M059J (cell line): ENCODE measurements at places on chromosomes 11 and 22. TPM values are rescaled to one million over a fixed set of nuclear protein-coding genes. Genes with fewer than 3 reads are reported as not detected.

DNA sequence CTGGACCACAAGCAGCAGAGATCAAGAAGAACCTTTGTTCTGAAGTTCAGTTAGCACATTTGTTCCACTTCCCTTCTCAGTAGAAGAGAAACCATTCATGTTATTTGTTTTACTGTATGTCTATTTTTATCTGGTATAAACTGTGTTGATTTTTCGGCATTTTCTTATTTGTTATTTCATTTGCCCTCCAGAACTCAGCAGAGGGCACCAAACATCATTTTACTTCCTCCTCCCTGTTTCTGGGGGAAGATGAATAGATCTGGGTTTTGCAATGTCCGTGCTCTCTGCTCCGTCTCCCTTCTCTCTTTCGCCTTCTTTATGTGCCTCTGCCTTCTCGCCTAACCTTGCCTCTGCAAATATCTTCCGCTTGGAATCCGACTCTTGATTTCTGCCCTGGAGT, 366.9 kb downstream of the NTM start:
- DNase-seq: no peak

Gene RELT
- 6.6 and 10.8 TPM in 2 replicates for total RNA-seq

Gene MUC5AC
- total RNA-seq: not detected in 2 replicates

DNA sequence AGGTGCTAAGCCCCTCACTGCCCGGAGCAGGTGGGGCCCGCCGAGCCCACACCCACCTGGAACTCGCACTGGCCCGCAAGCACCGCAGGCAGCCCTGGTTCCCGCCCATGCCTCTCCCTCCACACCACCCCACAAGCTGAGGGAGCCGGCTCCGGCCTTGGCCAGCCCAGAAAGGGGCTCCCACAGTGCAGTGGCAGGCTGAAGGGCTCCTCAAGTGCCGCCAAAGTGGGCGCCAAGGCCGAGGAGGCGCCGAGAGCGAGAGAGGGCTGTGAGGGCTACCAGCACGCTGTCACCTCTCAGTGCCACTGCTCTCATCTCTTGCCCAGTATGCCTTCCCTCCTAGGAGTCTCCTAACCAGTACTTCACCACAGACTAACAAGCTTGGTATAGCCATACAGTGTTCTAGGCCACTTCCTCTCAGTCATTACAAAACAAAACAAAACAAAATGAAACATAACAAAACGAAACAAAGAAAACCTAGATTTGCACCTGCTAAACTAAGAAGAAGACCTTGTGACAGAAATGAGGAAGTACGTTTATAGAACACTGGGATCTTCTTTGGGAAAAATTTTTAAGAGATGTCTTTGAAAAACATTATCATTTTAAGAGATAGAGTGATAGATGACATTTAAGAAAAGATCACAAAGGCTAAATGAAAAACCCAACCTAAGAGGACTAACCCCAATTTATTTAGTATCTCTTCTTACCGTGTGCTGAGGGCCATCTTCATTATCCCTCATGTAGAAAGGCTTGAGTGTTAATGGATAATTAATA, 47.7 kb upstream of the GAB2 start:
- DNase-seq: no peak

GRCh38 chr11:79414644-79415317, 26.0 kb downstream of the TENM4 start:
- DNase-seq: peak; percentile 91

- DNase-seq: peak; percentile 37
Observed at GRCh38 chr22:23862103-23862502, 4.4 kb downstream of the SLC2A11 start.

DNA sequence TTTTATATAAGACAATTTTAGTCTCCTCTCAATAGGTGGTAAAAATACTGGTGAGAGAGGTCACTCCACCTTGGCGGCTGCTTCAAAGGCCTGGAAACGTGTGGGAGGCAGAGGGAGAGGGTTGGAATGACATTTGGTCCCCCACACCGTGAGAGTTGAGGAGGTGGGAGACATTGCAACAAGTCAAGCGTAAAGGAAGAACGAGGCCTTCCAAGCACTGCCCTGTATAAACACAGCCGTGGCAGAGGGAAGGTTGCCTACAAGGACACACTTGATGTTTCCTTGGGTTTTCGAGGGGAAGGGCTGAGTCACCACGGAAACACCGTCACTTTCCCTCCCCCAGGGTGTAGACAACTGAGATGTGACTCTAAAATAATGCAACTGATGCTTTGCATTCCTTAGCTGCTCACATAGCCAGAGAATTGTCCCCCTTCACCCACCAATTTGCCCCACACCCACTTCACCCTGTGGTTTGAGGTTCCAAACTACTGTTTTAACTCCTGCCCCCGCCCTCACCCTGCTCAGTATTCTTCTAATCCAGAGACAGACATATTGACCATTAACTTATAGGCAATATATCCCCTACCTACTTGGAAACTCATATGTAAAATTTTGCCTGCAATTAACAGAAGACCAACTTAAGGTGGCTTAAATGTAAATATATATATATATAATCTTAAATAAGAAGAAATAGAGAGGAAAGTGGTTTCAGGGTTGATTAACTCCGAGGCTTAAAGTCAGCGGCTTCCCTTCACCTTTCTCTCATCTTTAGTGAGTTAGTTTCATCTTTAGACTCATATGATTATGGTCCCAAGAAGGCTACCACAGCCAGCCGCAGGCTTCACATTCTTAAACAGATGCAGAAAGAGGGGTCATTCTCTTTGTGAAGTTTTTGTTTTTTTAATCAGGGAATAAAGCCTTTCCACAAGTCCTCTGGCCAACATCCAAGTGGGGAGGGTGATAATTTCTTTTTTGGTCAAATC, 54.1 kb upstream of the BDNF start:
- peak; percentile 99 for DNase-seq
